Amygdala (tissue), 56 donors: ENCODE measurements at places on chromosomes 5 and 9.

GRCh38 chr5:122170620-122171019 is 41.3 kb downstream of the ZNF474 start:
- DNase-seq: no peak

- DNase-seq: no peak
Measured at GRCh38 chr9:79645110-79645509, 73.3 kb downstream of the TLE4 start.

GRCh38 chr9:121557581-121558447 is 58.2 kb upstream of the GGTA1 start:
- DNase-seq: no peak

- DNase-seq: no peak
Measured at GRCh38 chr5:134634227-134634626, 1.6 kb upstream of the SAR1B start.

DNA sequence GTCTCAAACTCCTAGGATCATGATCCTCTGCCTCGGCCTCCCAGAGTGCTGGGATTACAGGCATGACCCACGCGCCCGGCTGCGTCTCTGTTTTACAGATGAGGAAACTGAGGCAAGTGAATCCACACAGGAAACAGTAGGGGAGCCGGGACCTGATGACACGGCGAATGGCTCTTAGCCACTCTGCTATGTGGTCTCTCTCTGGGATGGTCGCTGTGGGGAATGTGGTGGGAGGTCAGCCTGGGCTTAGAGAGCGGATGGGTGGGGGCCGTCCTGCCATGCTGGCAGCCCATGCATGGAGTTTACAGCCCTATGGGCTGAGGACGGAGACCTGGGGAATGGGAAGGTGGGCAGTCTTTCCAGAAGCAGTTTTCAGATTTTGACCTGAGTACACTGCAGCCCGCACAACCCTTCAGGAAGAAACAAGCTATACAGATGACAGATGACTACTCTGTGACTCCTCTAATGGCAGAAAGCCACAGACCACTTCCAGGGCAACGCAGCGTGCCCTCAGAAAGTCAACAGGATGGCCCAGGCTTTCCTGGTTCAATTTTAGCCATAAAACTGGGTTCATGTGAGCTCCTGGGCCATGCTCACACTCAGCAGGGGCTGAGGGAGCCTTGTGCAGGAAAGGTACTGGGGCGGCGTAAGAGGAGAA is 136.1 kb upstream of the RAPGEF1 start:
- DNase-seq: no peak

- DNase-seq: no peak
Measured at GRCh38 chr5:172721455-172722326, 49.3 kb downstream of the DUSP1 start.

DNA sequence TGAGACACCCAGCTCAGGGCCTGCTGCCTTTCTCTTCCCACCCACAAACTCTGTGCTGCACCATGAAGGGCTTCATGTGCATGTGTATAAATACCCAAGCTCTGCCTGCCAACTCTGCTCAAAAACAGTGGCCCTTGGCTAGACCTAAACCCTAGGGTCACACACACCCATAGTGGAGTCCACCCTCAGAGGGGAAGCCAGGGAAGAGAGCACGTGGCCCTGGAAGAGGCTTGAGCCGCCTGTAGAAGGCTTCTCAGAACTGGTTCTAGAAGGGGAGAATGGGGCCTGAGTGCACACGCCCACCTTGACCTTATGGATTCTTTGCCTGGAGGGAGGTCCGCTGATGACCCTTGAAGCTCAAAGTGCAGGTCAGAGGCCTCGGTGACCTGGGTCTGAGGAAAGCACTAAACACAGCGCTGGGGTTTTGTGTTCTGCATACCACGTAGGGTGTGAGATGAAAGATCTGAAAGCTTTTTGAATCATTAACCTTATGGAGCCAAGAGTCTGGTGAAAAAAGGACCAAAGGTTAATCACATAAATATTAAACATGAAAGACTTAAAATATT is 60.6 kb downstream of the CYFIP2 start:
- DNase-seq: no peak

- DNase-seq: no peak
Measured at GRCh38 chr5:180829726-180830125, 27.1 kb upstream of the MGAT1 start.

DNA sequence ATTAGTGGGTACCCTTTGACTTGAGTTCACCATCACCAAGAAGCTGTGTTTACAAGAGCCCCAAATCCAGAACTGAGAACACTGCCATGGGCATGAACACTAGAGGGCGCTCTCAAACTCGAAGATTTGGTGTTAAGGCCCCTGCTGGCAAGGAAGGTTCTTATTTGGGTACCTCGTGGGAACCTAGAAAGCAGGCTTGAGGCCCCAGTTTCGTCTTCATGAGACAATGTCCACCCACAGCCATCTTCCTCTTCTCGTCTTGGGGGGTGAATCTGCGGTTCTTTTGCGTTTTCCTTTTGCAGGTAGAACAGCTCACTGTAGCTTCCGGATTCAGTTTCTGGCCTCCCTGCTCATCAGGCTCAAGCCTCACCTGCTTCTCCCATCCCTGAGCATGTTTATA is 184.0 kb downstream of the SEMA5A start:
- peak; percentile 7 for DNase-seq

DNA sequence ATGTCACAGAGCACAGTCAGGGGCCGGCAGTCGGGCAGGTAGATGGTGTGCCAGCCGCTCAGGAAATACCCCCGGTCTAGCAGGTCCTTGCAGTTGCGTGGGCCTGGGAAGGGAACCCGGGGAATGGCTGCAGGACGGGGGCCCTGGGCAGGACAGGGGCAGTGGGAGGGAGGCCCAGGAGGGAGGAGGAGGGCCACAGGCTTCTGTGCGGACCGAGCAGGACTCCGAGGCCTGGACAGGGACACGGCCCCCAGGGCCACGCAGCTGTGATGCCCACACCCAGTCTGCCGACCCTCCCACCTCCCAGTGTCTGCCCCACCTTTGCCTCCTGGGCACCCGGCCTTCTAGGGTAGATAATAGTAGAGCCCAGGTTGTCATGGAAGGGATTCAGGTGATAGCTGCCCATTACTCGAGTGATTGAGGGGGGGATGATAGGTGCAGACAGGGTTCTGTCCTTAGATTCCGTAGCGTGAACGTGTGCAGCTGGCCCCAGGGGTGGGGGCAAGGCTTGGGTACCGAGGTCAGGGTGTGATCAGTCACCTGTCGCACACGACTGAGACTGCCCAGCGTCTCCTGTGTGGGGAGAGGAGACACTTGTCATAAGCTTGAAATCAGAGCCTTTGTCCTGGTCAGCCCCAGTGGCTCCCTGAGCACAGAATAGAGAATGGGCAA is 4.5 kb downstream of the FCN1 start:
- DNase-seq: no peak
